ENCODE measurements at places on chromosomes 4 and X. TPM values are rescaled to one million over a fixed set of nuclear protein-coding genes. Genes with fewer than 3 reads are reported as not detected.

Gene SETD7
- total RNA-seq: 7.8 TPM

Gene NDP
- not detected for total RNA-seq

Gene HTN3
- total RNA-seq: not detected

Gene ABLIM2
- 1.6 TPM for total RNA-seq

Gene HSFX1
- 0.76 TPM for total RNA-seq

Gene HTRA3
- 4.6 TPM for total RNA-seq

Gene SGMS2
- total RNA-seq: 0.37 TPM

Gene SPIN2A
- 1.4 TPM for total RNA-seq

Gene GABRQ
- total RNA-seq: 3.8 TPM

Gene IL13RA1
- total RNA-seq: 16.6 TPM

Gene HSD17B10
- 109 TPM for total RNA-seq

Gene TMPRSS11D
- total RNA-seq: not detected

Gene NUP62CL
- total RNA-seq: 1.9 TPM

Gene GPC4
- total RNA-seq: 96.5 TPM

Gene SUPT20HL1
- total RNA-seq: not detected

Gene PHOX2B
- not detected for total RNA-seq

Gene ATOH1
- 0.55 TPM for total RNA-seq

Gene DRP2
- 0.26 TPM for total RNA-seq

Gene CAMK2D
- 29.0 TPM for total RNA-seq

Gene XPNPEP2
- total RNA-seq: 0.10 TPM

Gene ARHGAP36
- 0.30 TPM for total RNA-seq

Gene SPANXD
- total RNA-seq: not detected

Gene GPR119
- not detected for total RNA-seq
